ENCODE measurements at places on chromosomes 3 and 15.

- no peak for DNase-seq
These were observed 32.5 kb downstream of the NAALADL2 start for GRCh38 chr3:174891524-174892203.

DNA sequence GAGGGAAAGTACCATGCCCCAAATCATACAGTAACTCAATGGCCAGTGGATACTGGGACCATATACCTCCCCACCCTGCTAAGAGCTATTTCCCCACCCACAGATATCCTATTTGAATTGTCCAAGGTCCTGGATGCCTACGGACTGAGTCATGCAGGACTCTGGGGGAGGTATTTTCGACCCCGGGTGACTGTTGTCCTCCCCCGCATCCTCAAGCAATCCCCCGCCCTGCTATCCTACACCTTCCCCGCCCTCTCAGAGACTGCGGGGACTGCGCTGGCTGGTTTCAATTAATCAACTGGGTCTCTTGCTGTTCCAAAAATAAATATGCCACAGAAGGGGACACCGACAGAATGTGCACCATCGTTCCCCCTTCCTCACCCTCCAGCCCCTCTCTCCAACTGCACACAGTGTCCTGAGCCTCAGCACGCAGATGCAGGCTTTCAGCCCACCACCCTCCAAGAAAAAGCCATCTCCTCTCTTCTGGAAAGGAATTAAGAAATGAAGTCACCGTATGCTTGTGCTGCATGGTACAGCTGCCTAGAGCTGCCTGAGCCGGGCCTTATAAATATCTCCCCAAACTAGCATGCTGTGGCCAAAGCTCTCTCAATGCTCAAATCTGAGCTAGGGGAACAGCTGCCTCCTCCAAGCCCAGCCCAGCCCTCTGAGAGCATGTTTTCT is 8.1 kb downstream of the CAV3 start:
- no peak for DNase-seq

DNA sequence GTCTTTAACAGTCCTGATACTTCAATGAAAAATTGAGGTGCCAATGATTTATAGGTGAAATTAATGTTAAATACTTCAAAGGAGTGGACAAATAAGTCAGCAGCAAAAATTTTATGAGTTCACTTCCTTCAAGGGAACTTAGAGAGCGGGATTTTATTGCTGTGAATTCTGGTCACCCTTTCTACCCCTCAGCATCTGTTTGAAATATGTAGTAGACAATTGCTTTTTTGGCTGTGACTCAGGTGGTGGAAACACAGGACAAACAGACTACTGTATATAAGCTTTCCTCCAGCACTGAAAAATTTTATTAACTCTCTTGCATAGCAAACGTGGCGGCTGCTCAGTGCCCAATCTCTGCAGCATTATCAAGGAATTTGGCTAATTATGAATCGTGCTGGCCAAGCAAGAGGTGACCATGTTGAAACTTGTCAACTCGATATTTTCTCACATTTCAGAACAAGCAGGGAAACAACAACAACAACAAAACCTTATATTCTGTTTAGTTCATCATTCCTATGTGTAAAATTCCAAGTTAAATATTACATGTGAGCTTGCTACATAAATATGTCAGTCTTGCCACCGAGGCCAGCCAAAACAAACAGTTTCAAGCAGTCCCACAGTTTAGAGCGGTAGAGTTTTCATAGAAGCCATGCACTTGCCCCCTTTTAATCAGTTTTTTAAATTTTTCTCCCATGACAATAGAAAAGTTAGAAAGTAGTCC is 420.2 kb downstream of the FOXP1 start:
- no peak for DNase-seq

- DNase-seq = no peak
These were observed 118.2 kb upstream of the RAP2B start for GRCh38 chr3:153043729-153044328.

DNA sequence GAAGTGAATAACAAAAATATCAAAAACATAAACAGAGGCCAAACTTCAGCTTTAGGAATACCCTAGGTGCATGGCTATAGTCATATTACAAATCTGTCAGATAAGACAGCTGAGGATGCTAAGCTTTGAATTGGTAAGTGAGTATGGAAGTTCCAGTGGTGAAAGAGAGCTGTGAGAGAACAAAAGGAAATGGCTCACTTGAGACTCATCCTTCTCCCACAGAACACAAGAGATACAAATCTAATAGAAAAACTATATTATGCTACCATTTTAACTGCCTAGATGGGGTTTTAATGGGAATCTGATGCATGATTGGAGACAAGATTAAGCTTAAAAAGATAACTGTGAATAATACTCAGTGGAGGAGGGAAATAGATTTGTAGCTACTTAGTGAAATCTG is 21.5 kb upstream of the PEX5L start:
- DNase-seq = no peak

- no peak for DNase-seq
These were observed 48.9 kb downstream of the SCN5A start for GRCh38 chr3:38600551-38600950.

- no peak for DNase-seq
These were observed 36.0 kb downstream of the MORC1 start for GRCh38 chr3:109081746-109082510.

DNA sequence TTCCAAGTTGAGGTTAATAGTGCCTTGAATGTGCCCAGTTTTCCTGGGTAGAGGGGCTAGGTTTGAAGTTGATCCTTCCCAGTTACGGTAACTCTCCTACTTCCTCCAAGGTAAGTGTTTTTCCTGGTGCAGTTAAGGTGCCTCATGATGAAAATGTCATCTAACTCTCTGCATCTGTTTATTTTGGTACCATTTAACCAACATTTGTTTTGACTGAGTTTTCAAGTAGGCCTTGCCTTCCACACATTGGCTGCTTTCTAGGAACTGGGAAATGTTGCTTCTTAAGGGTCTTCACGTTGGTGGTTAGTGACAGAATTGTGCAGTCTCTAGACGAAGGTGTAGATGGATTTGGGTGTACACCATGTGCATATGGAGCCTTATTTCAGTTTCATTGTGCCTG is 31.3 kb downstream of the USP3 start:
- DNase-seq = no peak

GRCh38 chr15:70775160-70775559 is 11.8 kb upstream of the UACA start:
- no peak for DNase-seq

- DNase-seq = no peak
These were observed 42.5 kb upstream of the DYNC1LI1 start for GRCh38 chr3:32613183-32613582.

DNA sequence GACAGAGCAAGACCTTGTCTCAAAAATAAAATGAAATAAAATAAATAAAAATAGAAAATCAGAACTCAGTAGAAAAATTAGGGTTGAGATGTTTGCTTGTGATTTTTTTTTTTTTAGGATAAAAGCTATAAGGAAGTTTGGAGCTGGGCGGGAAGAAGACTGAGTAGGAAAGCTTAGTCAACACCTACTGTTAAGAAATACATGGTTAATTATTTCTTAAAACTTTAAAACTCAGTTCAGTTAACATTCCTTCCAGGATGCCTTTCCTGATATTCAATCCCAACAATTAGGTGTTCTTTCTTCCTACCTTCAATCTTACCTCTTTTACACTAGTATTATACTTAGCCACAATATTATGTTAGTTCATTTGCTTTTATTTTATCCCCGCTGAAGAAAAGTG is 246.2 kb downstream of the LSAMP start:
- DNase-seq = no peak

DNA sequence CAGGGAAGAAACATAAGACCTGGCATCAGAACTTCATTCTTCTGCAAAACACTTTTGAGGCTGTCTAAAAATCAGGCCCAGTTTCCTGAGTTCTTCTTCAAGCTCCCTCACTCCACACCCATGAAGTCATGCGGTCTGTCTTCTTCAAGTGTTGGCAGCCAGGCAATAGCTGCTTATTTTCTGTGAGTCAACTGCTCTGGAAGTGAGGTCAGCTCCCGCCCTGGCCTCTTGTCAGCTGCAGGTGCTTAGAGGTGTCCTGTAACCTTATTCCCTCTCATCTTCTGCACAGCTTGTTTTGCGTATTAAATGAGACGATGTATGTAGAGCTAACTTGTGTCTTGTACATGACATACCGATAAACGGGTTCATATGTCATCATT is 226.1 kb downstream of the ADAMTS17 start:
- no peak for DNase-seq

GRCh38 chr3:23455775-23456174 is 252.6 kb downstream of the UBE2E2 start:
- no peak for DNase-seq

GRCh38 chr15:71334873-71335272 is 219.6 kb downstream of the THSD4 start:
- no peak for DNase-seq

- DNase-seq = no peak
These were observed 83.8 kb downstream of the PRICKLE2 start for GRCh38 chr3:64141476-64141875.

- no peak for DNase-seq
These were observed 149.5 kb downstream of the ITPR1 start for GRCh38 chr3:4642611-4643010.

GRCh38 chr3:25782938-25783660 is at the start of gene NGLY1:
Gene NGLY1 (minus strand): TSS chr3:25783443. CDS start chr3:25783390, 53 bp downstream.
- peak; percentile 52 for DNase-seq

- DNase-seq = no peak
These were observed 53.1 kb upstream of the ADAMTS17 start for GRCh38 chr15:100394736-100395440.

DNA sequence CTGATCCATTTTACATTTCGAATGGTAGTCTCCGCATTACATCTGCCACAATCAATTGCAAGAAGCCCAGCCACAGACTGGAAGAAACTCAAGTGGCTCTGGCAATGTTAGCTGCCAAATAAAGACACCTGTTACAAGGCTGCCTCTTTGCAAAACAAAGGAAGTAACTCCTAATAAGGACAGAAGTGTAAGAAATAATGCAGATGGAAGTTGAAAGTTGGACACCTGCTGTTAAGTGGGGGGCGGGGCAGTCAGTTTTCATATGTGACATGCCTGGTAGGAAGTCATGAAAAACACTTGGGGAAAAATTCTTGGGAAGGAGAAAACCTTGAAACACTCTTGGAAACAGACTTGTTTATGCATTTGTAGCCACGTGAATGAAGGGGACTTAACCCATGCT is 54.1 kb upstream of the ATP2C1 start:
- DNase-seq = no peak

- no peak for DNase-seq
These were observed 178.3 kb upstream of the PLSCR5 start for GRCh38 chr3:146783446-146783845.

DNA sequence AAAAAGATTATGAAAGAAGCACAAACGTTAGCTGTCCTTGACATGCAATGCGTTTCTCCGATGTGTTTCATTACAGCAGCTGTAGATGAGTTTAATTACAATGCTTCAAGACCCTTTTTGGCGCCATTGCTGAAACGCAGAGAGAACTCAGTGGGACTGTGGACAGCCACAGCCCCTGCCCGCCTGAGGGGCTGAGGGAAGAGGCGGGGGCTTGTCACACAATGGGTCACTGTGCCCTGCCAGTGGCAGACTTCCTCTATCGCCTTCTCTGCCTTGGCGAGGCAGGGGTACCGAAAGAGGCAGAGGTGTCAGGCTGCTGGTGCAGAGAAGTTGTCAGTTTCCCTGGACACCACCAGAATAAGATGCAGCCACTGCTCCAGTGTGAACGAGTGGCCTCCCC is 252.0 kb downstream of the NR2F2 start:
- DNase-seq = no peak

DNA sequence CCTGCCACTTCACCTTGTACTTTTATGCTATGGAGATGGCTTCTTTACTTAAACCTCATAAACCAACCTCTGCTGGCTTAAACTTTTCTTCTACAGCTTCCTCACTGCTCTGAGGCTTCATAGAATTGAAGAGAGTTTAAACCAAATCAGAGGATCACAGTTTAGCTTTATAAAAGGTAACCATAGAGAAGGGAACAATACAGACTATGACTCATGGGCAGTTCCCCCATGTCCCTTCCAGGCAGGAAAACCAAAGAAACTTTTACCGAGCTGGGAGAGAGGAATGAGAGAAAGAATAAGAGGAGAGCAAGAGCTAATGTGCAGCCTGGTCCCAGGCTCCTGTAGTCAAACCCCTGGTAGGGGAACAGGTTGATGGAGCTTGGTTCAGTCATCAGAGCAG is 53.9 kb upstream of the NEDD4 start:
- no peak for DNase-seq

- DNase-seq = no peak
These were observed 10.7 kb downstream of the WHAMM start for GRCh38 chr15:82820128-82820527.

- DNase-seq = no peak
These were observed 36.1 kb downstream of the PTH1R start for GRCh38 chr3:46913644-46914043.

GRCh38 chr3:31105438-31106077 is 211.1 kb upstream of the GADL1 start:
- no peak for DNase-seq

GRCh38 chr3:188243124-188243795 is 89.3 kb downstream of the LPP start:
- no peak for DNase-seq

- no peak for DNase-seq
These were observed 656.7 kb upstream of the CCDC54 start for GRCh38 chr3:106720510-106720909.

- DNase-seq = no peak
These were observed 168.6 kb downstream of the APBA2 start for GRCh38 chr15:29054171-29055045.

DNA sequence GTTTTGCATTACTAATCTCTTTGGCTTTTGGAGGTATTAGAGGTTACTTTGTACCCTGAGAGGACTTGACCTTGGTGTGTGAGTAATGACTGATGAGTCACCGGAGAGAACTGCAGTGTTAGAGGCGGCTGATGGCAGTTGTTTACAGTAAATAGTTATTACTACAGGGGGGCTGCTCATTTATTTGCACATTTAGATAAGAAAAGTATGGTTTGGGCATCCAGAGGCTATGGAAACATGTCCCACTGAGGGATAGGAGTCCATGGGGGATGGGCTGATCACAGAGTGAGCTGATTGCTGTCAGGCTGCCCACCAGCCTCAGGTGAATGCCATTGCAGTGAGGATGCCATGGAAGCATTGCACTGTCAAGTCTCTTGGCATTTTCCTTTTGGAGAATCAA is 17.3 kb upstream of the STAC start:
- no peak for DNase-seq

GRCh38 chr3:127097481-127097880 is 95.5 kb upstream of the PRR23E start:
- DNase-seq = no peak

- DNase-seq = no peak
These were observed 5.6 kb downstream of the WDR82 start for GRCh38 chr3:52272831-52273230.

DNA sequence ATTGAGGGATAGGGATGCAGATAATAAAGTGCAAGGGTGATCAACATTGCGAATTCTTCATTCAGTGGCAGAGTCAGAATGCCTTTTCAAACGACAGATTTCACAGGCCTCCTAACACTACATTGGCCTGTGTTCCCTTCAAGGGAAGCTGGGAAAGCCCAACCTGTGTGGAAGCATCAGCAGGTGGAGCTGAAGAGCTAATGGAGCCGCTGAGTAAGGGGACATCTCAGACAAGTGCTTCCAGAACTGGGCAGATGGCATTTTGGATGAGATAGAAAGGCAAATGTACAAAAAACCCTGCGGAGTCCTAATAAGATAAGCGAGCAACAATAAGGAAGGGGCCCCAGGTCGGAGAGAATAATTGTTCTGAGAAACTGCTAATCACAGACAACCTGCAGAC is 8.5 kb upstream of the SLC24A5 start:
- no peak for DNase-seq

GRCh38 chr3:8824238-8824637 is 54.8 kb upstream of the OXTR start:
- DNase-seq = no peak

Data from esophagus squamous epithelium (tissue), 5 donors.